ENCODE measurements at places on chromosomes 12 and 14. TPM values are rescaled to one million over a fixed set of nuclear protein-coding genes. Genes with fewer than 3 reads are reported as not detected.

LRRC43 gene
- polyA plus RNA-seq, result 8.4 TPM

COL2A1 gene
- polyA plus RNA-seq, result 27.5 TPM

EXOC3L4 gene
- 0.52 TPM for polyA plus RNA-seq

- peaks cover 11% of the 10 kb centered on the region for H3K4me1 ChIP-seq
- H3K36me3 ChIP-seq, result peaks cover 34% of the 10 kb centered on the region
- H3K27ac ChIP-seq, result peak overlapping the region; percentile 93
- DNase-seq, result no peak
- H3K4me3 ChIP-seq, result peak overlapping the region; percentile 95
These were observed 653 bp downstream of the PA2G4 start for GRCh38 chr12:56104815-56105608.

DNA sequence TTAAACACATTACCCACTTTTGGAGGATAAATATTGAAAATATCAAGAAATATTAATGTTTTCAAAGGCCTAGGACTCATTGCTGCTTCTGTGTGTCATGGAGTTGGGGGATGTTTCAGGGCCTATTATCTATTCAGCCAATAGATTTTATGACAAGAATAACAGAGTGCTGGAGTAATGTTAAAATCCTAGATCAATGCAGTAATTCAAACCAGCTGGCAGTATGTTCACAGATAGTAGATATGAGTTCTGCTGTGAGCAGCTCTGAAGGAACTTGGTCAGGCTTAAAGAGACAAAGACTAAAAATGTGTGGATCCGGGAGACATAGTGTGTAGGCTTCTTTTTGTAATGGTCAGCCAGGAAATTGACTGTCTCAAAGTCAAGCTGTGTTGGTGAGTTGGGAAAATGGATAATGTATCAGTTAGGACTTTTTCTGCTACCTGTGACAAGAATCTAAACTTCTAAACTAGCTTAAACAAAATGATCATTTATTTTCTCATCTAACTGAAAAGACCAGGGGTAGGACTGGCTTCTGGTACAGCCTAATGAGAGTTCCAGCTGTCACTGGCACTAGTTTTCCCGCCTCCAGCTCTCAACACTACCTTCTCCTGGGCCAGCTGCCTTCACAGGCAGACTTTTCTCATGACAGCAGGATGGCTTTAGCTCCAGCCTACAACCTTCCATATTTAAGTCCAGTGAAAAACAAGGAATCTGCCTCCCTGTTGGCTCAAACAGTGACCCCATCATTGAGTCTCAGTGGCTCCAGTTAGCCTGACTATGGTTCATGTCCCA, 16.3 kb upstream of the POLR3B start:
- no peak for DNase-seq
- H3K27ac ChIP-seq, result no peak overlapping the region
- no peaks in the 10 kb centered on the region for H3K36me3 ChIP-seq
- H3K27me3 ChIP-seq, result no peaks in the 10 kb centered on the region
- no peak overlapping the region for H3K4me3 ChIP-seq
